Karpas-422 (cell line): ENCODE measurements at places on chromosomes 6 and 20. TPM values are rescaled to one million over a fixed set of nuclear protein-coding genes. Genes with fewer than 3 reads are reported as not detected.

DNA sequence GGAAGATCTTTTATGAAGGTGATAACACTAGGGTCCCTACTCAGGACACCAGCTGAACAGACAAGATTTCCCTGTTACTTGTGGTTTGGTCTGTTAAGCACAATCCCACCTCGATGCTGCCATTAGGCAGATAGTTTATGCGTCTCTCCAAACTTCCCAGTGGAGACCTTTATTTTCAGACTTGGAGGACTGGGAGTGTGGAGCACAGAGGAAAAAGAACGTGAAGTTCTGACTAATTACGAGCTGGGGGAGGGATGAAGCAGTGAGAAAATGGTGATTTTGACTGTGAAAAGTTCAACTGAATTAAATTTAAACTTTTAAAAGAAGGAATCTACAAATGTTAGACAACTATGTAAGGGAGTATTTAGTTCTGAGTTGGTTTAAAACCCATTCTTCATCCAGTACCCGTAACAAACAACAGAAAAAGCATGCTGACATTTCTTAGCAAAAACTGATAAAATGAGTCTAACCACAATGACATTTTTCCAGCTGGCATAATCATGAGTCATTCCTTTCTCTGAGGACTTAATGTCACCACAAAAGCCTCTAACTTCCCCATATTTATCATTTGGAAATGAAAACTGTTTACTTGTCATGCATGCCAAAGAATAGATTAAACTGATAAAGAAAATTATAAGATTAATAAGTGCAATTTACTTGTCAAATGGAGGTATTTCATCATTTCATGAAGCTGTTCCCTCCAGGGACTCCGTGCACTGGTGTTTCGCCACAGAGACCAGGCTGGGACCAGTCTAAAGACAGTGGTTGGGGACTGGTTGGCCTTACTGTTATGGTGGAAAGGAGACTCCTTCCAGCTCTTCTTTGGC, 113.3 kb upstream of the SSTR4 start:
- no peak for DNase-seq

Gene TPD52L1
- total RNA-seq: not detected in 2 replicates

- DNase-seq: no peak
Measured at GRCh38 chr6:135236319-135236718, 55.2 kb downstream of the MYB start.

Gene COL9A1
- not detected in 2 replicates for total RNA-seq

DNA sequence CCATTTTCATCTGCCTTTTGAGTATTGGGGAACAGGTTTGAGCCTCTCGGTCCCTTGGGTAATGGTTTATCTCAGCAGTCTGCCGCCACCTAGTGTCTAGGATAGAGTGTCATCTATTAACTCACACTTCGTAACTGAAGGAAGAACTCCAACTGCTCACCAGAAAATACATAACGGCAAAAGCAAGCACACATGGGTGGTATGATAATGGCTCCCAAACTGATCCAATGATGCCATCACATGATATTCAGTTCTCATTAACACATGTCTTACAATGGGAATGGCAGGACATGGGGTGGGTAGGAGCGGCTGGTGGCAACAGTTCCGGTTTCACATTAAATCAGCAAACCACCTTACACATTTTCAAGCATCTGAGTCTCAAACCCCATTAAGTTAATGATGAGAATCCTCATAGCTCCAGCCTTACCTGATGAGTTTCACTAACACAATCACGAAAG, 110.7 kb upstream of the PHACTR1 start:
- DNase-seq: peak; percentile 87

Gene PLCB1
- total RNA-seq: 0.82 and 1.3 TPM in 2 replicates

Gene GSTA2
- total RNA-seq: not detected in 2 replicates

GRCh38 chr20:41078329-41078728, 49.7 kb downstream of the TOP1 start:
- DNase-seq: peak; percentile 60

- no peak for DNase-seq
Measured at GRCh38 chr6:20722455-20722854, 188.2 kb downstream of the CDKAL1 start.

- no peak for DNase-seq
Measured at GRCh38 chr20:21396599-21397340, 556 bp downstream of the NKX2-4 start.

Gene DEFB113
- not detected in 2 replicates for total RNA-seq

Gene LPA
- not detected in 2 replicates for total RNA-seq

Gene TNXB
- total RNA-seq: 0.22 and 2.1 TPM in 2 replicates

Gene PRDM13
- total RNA-seq: not detected in 2 replicates

GRCh38 chr6:145327586-145327985, 407.7 kb downstream of the EPM2A start:
- DNase-seq: no peak

- DNase-seq: no peak
Measured at GRCh38 chr20:45372646-45373352, 5.3 kb downstream of the TP53TG5 start.
